K562 (cell line): ENCODE measurements at places on chromosomes 11 and 22.

GRCh38 chr11:8224161-8224591, 39.5 kb downstream of the LMO1 start:
- DNase-seq = no peak

DNA sequence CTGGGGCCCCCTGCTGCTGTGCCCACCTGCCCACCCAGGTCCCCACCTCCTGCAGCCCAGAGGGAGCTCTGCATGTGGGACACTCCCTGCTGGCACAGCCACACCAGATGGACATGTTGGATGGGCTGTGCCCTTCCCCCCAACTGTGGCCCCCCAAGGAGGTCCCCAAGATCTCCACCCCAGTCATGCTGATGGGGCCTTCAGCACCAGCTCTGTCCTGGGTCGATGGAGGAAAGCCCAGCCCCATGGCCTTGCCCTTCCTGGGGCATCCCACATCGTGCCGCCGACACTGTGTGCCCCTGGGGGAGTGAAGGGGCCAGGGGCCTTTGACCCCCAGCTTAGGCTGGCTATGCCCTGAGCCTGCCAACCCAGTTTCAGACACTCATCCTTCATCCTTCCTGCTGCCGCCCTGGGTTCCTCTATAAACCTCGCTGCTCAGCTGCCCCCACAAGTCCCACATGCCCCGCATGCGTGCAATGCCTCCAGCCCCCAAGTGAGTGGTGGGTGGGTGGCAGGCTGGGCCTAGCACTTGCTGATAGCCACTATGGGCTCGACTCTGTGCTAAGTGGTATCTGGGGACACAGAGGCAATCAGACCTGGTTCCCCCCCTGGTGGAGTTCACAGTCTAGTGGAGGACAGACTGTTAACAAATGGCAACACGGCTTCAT, 3.9 kb upstream of the DPP3 start:
- DNase-seq = no peak

- DNase-seq = no peak
These were observed 7.5 kb downstream of the TMEM151A start for GRCh38 chr11:66299186-66299585.

DNA sequence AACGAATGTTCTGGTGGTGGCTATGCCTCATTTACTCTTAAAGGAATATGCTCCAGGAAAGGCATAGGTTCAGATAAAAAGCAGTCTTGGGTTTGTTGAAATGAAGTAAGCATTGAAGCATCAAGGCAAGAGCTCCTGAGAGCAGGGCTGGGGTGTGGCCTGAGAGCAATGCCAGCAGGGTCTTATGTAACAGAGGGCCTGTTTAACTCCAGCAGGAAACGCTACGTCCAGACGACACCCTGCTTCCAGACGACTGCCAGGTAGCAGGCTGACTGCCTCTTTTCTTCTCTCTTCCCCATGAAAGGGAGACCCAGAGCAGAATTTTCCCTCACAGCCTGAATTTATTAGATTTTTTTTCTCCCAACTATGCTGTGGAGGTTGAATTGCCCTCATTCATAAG, 127.2 kb upstream of the SLC5A12 start:
- no peak for DNase-seq

GRCh38 chr11:67355023-67355793, 1.9 kb upstream of the POLD4 start:
- DNase-seq = no peak

DNA sequence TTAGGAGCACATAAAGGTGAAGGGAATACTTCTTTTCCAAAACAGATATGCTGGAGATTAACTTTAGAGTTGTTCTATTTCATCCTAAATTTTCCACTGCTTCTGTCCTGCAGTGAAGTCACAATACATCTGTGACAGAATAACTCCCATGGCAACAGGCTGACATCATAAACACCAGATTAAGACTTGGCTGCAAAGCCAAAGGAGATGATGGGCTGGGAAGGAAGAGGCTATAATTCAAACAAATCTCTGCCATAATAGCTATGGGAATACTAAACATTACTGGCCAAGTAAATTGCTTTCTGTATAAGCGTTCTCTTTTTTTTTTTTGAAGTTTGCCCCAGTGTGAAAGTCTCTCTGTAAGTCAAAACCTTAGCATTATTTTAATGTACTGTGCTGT, 107.7 kb downstream of the CADM1 start:
- DNase-seq = no peak

- DNase-seq = no peak
These were observed 39.6 kb downstream of the GRIK4 start for GRCh38 chr11:120551191-120551590.

GRCh38 chr11:100631316-100631715, 55.8 kb upstream of the ARHGAP42 start:
- no peak for DNase-seq

DNA sequence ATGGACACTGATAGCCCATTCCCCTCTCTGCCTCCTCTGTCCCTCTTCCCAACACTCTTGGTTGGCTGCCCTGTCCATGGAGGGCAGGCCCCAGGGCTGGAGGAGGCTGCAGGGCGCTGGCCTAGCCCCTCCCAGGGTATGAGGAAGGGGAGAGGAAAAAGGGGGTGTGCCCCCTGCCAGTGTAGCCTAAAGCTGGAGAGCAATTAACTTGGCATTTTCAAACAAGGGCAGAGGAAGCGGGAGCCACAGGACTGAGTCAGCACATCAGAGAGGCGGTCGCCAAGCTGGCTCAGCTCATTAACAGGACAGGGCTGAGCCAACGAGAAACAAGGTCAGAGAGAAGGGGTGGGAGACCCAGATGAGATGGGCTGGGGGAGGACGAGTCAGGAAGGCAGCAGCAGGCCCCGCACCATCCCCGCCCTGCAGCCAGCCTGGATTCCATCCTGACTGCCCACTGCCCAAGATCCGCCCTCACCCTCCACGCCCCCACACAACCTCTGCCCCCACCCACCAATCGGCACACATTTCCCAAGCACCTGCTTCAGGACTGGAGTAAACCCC, 76.3 kb downstream of the BUD13 start:
- DNase-seq = no peak
